ENCODE measurements at places on chromosomes 7 and 10.

GRCh38 chr10:33331379-33331694 is 3.1 kb downstream of the NRP1 start:
- no peak for DNase-seq

- DNase-seq = no peak
Observed at GRCh38 chr10:95395947-95396449, 105.2 kb upstream of the PDLIM1 start.

- no peak for DNase-seq
Observed at GRCh38 chr7:137976696-137977095, 25.2 kb downstream of the CREB3L2 start.

GRCh38 chr10:29774475-29774874 is 139.7 kb upstream of the SVIL start:
- no peak for DNase-seq

GRCh38 chr10:59181668-59182067 is 5.2 kb downstream of the PHYHIPL start:
- no peak for DNase-seq

DNA sequence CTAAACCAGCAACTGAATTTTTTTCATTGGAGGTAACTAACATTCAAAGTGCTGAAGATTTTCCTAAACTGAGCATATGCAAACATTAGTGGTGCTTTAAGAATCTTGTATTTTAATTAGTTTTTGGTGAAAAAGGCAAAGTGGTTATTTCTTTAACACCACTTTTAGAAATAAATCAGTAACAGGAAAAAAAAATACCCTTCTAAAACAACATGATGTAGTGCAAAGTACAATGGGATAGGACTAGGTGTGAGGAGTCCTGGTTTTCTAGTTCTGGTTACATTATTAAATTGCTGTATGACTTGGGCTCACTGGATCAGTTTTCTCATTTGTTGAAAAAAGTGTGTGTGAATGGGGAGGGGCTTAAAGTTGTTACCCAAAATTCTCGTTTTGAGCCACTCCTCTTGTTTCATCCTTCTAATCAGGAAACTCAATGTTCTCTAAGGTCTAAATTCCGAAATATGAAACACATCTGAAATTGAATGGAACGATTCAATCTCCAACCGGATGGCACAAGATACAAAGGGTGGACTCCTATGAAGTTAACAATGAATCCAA is 1.8 kb downstream of the WASL start:
- no peak for DNase-seq

DNA sequence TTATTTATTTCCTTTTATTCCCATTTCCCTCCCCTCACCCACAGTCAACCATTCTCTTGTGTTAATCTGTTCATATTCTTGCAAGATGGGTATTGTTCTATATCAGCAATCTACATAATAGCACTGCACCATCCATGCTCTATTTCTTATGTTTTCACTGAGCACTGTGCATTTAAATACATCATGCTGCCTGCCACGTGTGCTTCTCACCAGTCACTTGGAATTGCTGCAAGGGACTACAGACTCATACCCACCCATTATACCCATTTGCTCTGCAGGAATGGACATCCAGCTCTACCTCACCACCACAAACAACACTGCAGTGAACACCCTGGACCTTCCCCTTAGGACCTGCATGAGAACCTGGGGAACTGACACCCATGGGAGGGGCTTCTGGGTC is 20.8 kb downstream of the DLG5 start:
- DNase-seq = no peak

- no peak for DNase-seq
Observed at GRCh38 chr10:28242555-28243204, 60.2 kb downstream of the MPP7 start.

- no peak for DNase-seq
Observed at GRCh38 chr7:121204537-121204936, 124.3 kb upstream of the WNT16 start.

GRCh38 chr10:22669163-22669711 is 45.1 kb downstream of the PIP4K2A start:
- no peak for DNase-seq

GRCh38 chr10:113445736-113446135 is 107.1 kb upstream of the HABP2 start:
- no peak for DNase-seq

DNA sequence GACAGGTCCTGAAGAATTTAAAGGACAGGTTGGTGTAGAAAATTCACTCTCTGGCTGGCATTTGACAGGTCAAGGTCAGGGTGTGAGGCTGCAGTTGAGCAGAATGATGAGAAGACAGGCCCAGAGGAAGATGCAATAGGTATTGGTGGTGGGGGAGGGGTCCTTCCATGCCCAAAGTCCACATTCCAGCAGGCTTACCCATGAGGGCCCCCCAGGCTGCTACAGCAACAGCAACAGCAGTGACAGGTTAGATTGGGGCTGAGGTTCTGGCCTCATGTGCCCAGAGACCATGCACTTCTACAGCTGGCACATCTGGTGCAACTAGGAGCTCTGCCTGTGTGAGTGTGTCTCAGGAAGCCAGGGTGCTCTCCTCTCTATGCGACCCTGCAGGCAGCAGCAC is 223.5 kb upstream of the GHITM start:
- DNase-seq = no peak

- DNase-seq = no peak
Observed at GRCh38 chr7:36076074-36076473, 77.0 kb upstream of the EEPD1 start.

DNA sequence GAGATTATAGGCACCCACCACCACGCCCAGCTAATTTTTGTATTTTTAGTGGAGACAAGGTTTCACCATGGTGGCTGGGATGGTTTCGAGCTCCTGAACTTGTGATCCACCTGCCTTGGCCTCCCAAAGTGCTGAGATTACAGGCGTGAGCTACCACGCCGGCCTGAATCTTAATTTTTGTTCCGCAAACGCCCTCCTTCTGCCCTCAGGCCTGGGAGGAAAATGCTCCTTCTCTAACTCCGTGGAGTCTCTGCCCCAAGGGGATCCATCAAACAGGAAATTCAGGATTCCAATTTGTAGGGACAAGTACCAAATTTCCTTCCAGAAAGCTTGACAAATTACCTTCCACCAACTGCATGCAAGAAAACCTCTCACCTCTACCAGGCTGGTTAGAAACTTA is 43.2 kb downstream of the RBAK start:
- DNase-seq = no peak

- DNase-seq = no peak
Observed at GRCh38 chr7:143126146-143126545, 5.7 kb upstream of the PIP start.

GRCh38 chr10:113031147-113031546 is 81.1 kb downstream of the TCF7L2 start:
- DNase-seq = no peak

GRCh38 chr10:114605155-114605797 is 52.8 kb downstream of the ABLIM1 start:
- no peak for DNase-seq

DNA sequence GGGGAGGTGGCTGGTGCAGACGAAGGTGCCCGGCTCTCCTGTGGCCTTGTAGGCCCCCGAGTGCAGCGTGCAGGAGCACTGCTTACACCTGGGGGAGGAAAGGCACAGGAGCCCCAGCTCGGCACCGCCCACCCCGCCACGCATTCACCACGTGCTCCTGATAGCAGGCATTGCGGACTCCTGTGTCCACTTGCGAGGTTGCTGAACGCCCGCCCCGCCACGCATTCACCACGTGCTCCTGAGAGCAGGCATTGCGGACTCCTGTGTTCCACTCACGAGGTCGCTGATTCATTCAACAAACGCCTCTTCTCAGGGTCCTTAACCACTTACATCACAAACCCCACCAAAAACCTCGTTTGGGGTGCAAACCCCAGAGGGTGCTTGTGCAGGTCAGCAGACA is 13.9 kb downstream of the MICALL2 start:
- DNase-seq = no peak

DNA sequence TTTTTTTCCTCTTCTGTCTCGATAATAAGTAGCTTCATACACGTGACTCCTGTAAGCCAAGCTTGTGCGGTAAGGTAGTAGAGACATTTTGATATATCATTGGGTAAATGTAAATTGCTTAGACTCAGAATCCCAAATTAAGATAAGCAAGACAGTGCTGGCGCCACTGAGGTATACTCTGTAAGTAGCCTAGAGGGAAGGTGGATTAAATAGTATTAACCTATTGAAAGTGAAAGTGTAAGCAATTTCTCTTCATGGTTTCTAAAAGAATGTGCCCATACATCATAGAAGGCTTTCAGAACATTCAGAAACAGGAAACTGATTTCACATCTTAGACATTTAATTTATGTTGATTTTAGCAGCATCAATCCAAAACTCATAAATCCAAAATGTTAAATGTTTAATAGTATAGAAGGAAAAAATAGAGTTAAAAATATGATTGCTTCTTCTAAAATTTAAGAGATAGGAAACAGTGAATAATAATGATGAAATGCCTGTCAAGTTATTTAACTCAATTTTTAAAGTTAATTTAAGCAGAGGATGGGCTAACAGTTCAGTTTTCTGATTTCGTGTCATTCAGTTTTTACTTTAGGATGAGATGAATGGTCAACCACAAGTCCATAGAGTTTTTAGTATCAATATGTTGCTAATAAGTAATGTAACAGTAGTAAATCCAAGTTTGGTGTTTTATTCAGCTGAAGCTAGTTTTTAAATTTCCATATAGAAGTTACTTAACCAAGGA is 36.8 kb downstream of the LRRC72 start:
- no peak for DNase-seq

DNA sequence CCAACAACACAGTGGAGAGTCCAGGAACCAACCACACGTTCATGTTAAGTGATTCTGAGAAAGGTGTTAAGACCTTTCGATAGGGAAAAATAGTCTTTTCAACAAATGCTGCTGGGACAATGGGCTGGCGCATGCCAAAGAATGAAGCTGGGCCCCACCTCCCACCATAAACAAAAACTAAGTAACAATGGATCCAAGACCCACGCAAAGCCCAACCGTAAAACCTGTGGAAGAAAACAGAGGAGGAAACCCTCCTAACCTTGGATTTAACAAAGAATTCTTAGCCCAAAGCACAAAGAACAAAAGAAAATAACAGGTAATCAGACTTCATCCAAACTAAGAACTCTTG is 272.8 kb downstream of the ELFN1 start:
- no peak for DNase-seq

GRCh38 chr10:12308057-12308456 is 41.3 kb upstream of the CAMK1D start:
- DNase-seq = no peak

DNA sequence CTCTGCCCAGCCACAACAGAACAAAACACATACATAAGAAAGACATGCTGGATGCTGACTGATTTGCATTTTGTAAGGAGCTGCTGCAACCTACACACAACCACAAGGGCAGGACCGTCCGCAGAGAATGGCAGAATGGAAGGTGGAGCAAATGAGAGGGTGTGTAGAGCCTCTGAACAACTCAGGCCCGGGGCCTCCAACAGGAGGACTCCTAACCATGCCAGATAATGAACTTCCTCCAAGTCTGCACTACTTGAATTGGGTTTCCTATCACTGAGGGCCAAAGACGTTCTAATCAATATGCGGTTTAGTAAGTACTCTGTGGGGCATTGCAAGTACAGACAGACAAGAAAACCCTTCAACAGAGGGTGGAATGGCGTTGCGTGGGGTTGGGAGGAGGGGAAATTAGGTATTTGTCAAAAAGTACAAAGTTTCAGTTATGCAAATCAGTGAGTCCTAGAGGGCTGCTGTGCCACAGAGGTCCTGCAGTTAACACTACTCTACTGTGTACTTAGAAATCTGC is 14.6 kb downstream of the VOPP1 start:
- DNase-seq = no peak

GRCh38 chr10:107856047-107856315 is 691.5 kb upstream of the SORCS1 start:
- no peak for DNase-seq

- no peak for DNase-seq
Observed at GRCh38 chr10:90342480-90342879, 515.4 kb downstream of the HTR7 start.

- no peak for DNase-seq
Observed at GRCh38 chr10:112294169-112294568, 11.0 kb downstream of the TECTB start.

DNA sequence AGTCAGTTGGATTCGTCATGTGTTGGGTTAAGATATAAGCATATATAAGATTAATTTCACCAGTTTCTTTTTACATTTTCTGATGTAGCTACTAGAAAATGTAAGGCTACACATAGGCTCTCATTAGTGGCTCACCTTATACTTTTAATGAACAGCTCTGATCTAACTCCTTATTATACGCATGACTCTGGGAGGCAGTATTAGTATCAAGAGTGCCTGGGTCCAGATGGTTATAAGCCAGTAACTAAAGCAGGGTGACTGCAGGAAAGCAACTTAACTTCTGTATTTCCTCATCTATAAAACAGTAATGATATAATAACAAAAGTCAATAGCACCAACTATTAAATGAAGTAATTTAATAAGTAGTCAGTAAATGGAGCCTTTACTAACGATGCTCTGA is 1.4 kb upstream of the ELMO1 start:
- DNase-seq = no peak

DNA sequence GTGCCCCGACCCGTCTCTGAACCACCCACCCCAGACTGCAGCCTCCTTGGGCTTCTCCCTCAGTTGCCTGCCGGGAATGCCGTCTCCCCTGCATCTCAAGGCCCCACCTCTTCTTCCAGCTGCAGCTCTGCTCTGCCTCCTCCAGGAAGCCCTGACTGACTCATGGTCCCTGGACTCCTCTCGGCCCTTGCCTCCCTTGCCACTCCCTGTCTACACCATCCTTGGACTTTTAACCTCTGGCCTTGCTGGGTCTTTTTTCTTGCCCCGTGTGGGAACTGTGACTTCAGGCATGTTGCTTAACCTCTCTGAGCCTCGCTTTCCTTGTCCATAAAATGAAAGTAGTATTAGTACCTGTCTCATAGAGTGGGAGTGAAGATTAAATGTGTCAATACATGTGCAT is 56.3 kb downstream of the C10orf105 start:
- DNase-seq = no peak

- DNase-seq = no peak
Observed at GRCh38 chr10:120791316-120791715, 59.8 kb upstream of the WDR11 start.

DNA sequence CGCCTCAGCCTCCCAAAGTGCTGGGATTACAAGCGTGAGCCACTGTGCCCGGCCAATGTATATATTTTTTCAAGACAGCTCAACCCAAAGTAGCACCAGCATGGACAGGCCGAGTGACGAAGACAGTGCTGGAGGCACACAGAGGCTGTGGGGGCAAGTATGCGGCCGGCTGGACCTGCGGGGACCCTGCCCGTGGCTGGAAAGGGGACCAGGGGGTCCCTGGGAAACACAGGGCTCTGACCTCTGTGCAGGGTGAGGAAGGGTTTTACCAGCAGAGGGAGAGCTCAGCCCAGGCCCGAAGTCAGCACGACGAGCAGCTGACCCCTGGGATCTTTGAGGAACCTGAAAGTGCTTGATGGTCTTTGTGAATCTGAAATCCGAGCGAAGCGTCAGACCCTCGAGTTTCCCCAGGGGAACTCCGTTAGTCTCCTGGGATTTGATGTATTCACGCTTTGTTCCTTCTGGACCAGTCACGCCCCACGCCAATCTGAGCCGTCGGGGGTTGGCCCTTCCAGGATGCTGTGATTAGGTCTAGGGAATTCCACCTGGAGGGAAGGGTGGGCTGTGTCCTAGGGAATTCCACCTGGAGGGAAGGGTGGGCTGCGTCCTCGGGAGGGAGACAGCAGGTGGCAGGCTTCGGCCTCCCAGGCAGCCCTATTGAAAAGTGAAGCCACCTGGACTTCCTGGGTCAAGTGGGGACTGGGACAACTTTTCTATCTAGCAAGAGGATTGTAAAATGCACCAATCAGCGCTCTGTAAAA is 10.9 kb upstream of the ZFAND2A start:
- DNase-seq = no peak

Measured in T-helper 22 cell (primary cell).